Smooth muscle cell of the brain vasculature (primary cell): ENCODE measurements at places on chromosomes 2 and 18.

DNA sequence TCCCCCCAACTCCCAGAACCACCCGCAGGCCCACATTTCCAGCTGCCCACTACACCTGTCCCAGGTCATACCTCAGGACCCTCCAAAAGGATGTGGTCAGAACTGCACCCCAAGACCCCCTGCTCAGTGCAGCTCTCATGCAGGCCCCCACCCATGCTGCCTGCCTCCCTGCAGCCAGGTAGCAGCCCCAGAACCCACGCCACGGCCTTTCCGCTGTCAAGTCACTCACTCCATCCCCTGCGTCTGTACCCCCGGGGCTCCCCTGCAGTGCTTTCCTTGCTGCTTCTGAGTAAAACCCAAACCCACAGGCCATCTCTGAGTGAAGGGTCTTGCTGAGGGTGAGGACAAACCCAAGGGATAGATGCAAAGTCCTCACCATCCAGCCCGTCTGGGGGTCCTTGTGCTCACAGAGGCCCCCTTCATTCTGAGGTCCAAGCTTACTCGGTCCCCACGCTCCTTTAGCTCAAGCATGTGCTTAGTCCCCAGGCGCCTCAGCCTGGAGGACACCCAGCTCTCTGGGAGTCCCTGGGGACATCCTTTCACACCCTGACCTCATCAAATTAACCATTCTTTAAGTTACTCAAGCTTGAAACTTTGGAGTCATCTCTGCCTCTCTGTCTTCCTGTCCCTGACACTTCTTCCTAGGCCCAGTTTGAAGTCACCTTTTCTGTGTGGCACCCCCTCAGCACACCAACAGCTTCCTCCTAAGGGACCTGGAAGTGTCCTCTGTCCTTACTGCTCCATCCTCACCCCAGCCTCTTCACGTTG lies 130.1 kb downstream of the SMAD7 start:
- DNase-seq = no peak

- no peak for DNase-seq
These were observed 16.5 kb downstream of the SCLY start for GRCh38 chr2:238077292-238077691.

GRCh38 chr2:44535376-44535775 lies 173.6 kb downstream of the CAMKMT start:
- no peak for DNase-seq

DNA sequence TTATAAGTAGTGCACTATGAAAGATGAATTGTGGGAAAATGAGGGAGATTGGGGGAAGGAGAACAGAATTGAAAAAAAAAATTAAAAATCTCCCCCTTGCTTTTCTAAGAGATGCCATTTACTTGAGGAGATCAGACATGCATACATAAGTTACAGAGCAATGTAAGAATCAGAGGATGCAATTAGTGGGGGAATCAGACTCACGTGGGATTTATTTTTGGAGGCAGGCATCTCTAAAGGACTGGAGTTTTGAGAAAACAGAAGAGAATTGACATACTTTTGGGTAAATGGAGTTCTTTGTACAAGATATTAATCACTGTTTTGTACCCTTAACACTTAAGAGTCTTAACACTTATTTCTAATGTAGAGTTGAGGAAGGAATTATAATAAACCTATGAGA lies 52.7 kb downstream of the MTX2 start:
- no peak for DNase-seq

DNA sequence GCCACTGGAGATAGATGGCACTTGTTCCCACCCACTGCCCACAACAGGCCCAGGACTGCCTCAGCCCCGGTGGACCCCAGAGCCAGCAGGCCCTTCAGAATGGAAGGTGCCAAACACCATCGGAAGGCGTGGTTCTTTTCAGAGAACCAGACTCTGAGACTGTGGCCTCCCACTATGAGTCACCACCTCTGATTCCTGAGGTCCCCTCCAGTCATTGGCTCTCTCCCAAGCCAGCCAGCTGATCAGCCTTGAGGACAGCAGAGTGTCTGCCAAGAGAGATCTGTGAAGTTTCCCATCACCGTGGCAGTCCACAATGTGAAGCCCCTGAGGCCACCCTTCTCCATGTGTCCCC lies 10.4 kb upstream of the MAP3K2 start:
- DNase-seq = peak; percentile 52

GRCh38 chr2:189506514-189506976 lies 65.3 kb downstream of the WDR75 start:
- no peak for DNase-seq

GRCh38 chr2:217206016-217206725 lies 346.3 kb upstream of the TNP1 start:
- DNase-seq = no peak

DNA sequence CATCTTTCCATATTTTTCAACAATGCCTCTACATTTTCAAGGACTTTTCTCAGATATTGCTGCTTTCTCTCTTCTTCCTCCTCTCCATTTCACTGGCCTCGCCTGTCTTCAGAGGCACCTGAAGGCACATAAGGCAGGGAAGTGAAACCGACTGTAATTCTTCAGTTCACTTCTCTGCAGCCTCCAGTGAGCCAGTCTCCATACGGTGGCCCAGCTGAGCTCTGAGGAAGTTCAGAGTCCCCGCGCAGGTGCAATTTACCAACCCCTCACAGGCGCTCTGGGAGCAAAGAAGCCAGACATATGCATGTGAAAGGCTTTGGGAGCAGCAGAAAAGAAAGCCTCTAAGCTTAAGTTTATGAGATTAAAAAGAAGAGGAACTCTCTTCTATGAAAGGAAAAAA lies 12.4 kb downstream of the KLHL14 start:
- no peak for DNase-seq

DNA sequence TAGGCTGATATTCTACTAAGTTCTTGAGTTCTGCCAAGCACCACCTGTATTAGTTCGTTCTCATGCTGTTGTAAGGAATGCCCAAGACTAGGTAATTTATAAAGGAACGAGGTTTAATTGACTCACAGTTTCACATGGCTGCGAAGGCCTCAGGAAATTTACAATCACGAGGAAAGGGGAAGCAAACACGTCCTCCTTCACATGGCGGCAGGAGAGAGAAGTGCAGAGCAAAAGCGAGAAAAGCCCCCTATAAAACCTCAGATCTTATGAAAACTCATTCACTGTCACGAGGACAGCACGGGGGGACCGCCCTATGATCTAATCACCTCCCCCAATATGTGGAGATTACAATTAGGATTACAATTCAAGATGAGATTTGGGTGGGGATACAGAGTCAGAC lies 47.7 kb upstream of the YWHAQ start:
- DNase-seq = no peak

DNA sequence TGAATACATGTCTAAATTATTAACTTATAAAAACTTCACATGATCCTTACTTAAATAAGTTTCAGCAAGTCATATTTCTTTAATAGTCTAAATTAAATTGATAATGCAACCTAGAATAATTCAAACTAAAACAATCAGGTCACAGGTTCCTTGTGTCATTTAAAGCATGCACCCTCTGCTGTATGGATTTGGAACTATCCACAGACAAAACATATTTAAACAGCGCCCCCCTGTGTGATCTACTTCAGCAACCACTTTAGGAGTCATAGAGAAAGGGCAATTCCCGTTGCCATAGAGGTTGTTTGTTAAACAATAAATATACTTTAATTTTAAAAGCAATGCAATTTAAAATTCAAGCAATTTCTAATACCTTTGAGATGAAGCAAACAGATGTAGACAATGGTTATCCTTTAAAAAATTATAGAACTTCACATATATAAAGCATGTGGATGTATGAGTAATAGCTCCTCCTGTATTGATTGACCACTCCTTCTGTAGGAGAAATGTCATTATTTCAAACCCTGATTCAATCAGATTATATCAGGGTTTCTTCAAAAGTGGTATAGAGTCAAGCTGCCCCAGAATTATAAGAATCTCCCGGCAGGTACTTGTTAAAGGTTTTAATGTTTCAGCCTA lies 21.2 kb downstream of the GRB14 start:
- peak; percentile 56 for DNase-seq

GRCh38 chr2:170341684-170342623 lies 164.0 kb downstream of the MYO3B start:
- DNase-seq = no peak

DNA sequence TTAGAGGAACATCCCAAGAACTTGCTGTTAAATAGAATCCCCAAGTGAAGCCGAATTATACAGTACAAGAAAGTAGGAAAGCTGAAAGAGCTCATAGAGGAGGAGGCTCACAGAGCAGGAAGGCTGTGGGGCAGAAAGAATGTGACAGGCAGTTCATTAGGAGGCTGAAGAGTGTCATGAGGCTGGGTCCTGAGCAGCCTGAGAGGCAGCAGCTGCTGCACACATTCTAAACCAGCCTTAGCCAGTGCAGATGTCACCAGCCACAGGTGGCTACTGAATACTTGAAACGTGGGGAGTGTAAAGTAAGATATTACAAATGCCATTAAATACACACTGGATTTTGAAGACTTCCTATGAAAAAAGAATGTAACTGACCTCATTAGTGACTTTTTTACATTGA lies 490.2 kb upstream of the KLHL29 start:
- DNase-seq = no peak

- DNase-seq = no peak
These were observed 6.9 kb downstream of the CD8A start for GRCh38 chr2:86783615-86784339.

DNA sequence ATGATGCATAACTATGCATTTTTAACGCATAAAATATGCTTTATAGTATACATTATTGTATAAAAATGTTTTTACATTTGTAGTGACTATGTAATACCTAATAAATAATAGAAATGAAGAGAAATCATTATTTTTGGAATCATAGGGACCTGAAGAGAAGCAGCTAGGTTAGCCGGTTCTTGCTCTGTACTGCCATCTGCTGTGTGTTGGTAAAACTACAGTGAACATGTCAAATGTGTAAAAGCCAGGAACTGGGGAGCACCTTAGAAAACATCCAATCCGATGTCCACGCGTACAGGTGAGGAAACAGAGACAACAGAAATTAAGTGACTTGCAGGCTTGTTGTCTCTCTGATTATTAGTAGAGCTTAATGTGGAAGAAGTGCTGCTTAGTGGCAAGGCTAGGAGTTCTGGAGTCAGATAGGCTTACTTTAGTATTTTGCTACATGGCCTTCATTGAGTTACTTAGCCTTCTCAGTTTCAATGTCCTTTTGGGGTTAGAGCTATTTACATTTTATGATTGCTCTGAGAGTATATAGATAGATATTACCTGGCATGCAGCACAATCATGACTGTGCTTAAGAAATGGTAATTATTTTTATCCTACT lies 386.5 kb downstream of the DLGAP1 start:
- peak; percentile 4 for DNase-seq

DNA sequence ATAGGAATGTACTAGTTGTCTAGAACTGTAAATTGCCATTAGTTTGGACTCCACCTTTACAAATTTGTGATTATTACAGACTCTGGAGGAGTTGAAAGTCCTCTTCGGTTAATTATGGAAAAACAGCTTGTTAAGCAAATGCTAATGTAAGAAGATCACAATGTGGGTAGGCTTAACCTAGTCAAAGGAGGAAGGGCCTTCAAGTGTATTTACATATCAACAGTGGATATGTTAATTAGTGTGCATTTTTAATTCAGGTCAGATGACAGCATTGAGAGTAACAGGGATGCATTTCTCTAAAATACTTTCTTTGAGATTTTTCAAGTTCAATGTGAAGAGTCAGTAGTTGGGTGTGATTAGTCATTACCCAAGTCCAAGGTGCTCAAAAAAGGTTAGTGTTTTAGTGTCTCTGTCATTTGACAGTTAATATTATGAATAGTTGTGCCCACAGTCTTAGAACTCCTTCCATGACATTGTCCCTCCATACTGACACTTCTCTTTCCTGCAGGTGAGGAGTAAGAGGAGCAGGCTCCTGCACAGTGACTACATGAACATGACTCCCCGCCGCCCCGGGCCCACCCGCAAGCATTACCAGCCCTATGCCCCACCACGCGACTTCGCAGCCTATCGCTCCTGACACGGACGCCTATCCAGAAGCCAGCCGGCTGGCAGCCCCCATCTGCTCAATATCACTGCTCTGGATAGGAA lies 28.0 kb downstream of the CD28 start:
- no peak for DNase-seq

- no peak for DNase-seq
These were observed 1396.3 kb upstream of the CELF4 start for GRCh38 chr18:38961880-38962279.

- peak; percentile 60 for DNase-seq
These were observed 83.0 kb upstream of the CHRNA1 start for GRCh38 chr2:174846941-174847938.

DNA sequence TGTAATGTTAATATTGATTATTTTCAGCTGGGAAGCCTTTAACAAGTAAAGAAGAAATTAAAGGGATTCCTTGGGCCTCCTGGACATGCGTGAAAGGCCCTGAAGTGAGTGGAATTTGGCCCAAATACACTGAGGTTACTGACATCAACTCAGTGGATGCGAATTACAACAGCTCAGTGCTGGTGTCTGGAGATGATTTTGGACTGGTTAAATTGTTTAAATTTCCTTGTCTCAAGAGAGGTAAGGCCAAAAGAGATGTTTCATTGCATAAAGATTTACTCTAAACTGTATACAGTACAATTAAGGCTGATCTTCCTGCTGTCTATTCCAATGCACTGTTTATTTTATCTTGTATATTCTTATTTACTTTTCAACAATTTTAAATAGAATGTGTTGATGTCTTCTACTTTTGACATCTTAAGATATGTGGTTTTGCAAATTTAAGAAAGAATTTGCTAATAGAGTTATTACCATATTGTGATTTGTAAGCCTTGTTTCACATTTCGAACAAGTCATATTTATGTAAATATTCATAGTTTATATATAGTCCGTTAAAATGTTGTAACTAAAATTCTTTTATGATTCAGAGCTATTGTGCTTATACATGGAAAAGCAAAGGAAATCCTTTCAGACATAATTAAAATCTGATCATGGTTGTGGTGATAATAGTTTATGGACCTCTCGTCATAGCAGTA lies 130.3 kb downstream of the EML6 start:
- DNase-seq = no peak

DNA sequence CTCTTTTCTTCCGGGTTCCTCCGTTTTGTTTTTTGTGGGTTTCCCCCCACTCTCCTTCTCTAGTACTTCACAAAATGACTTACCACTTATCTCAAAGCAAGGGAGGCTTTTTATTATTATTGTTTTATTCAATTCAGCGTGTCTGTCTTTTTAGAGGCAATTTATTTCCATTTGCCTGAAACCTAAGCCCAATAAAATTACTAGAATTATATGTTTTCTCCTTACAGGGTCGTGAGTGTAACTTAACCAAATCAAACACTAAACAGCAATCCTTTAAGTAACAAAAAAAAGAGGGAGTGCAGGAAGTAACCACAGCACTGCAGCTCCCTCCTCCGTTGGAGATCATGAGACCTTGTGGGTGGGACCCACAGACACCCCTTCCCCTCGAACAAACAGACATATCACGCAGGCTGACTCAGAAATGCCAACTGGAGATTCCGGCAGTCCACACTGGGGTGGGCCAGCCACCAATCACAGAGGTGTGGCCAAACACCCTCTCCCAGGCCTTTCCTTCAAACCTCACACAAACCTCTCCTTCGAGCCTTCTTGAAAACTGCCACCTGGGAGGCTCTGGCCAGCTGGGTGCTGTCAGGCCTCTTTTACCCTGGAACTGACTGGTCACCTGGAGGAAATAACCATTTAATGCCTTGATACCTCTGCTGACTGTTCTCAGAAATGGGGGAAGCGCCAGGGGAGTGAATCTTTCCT lies 207.1 kb upstream of the SMAD2 start:
- no peak for DNase-seq

- no peak for DNase-seq
These were observed 148.6 kb downstream of the B3GNT2 start for GRCh38 chr2:62344472-62344871.
